Stromal cell of bone marrow (primary cell): ENCODE measurements at places on chromosomes 4 and X.

DNA sequence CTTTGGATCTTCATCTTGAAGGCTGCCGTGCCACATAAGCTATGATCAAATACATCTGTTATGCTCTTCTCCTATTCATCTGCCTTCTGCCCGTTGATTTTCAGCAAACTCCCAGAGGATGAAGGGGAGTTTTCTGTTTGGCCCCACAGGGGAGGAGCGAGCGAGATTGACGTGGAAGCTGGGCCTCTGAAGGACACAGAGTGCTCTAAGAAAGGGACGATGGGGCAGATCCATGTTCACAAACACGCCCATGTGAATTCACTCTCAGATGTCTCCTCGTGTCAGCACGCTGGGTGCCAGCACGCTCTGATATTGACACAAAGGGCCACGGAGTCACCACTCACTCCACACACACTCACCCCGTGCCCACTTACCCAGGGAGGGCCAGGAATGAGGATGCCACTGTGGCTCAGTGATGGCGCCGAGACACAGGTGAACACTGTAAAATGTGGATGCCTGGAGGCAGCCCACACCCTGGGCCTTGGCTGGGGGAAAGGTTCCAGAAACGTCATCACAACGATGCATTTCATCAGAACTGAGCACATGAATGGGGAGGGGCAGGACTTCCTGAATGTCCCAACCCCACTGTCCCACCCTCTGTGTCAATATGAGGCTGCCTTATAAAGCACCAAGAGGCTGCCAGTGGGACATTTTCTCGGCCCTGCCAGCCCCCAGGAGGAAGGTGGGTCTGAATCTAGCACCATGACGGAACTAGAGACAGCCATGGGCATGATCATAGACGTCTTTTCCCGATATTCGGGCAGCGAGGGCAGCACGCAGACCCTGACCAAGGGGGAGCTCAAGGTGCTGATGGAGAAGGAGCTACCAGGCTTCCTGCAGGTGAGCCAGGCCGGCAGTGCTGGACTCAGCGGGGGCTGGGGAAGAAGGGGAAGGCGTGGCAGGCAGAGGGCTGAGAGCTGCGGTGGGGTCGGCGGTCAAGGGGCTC lies at the start of gene S100P:
S100P (plus strand) TSS at position 648 of the 946 bp plus-strand sequence; CDS start at position 703, 55 bp downstream.
- no peak for DNase-seq

- DNase-seq, result no peak
Observed at GRCh38 chr4:41050116-41050515, 164.2 kb downstream of the APBB2 start.

DNA sequence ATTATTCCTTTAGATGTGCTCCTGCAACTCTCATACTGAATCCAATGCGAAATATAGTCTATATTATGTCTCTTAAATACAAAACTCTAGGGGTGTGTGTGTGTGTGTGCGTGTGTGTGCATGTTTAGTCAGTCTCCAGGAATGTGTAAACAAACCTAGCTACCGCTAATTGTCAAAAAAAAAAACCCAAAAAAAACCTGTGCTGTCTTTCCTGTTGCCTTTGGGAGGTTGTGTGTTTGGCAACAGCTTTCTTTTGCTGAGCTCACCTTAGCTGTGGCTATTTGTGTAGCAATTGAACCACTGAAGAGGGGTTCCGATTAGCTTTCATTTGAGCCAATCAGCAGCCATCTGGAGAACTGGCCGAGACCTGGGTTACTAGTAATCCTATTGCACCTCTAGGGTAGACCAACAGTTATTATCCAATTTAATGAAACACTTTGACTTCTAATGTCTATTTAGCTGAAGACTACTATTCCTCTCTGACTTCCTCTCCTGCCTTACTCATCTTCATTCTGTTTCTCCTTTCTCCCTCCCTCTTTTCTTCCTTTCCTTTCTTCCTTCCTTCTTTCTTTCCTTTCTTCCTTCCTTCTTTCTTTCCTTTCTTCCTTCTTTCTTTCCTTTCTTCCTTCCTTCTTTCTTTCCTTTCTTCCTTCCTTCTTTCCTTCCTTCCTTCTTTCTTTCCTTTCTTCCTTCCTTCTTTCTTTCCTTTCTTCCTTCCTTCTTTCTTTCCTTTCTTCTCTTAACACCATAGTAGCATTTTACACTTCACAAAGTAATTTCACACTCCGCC lies 471.1 kb downstream of the GBA3 start:
- no peak for DNase-seq

GRCh38 chr4:152679414-152680281 lies at the start of gene TMEM154:
Gene TMEM154, minus strand, starts transcription at chr4:152679997. Its CDS starts 64 bp downstream, at chr4:152679933.
- peak; percentile 26 for DNase-seq

- no peak for DNase-seq
Observed at GRCh38 chr4:169484485-169484884, 127.9 kb downstream of the NEK1 start.
